ENCODE measurements at places on chromosomes 1 and 21.

DNA sequence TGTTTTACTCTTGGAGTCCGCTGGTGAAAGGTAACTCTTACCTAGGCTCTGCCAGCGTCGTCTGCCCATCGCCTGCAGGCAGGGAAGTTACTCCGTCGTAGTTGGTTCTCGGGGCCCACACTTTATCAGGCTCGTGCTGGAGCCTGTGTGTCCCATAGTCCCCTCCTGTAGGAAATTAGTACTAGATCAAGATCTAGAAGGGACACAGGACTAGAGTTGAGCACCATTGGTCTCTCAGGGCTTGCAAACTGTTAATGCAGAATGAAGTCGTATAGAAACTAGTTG, 940 bp downstream of the SRRM1 start:
- no peak for ATAC-seq

DNA sequence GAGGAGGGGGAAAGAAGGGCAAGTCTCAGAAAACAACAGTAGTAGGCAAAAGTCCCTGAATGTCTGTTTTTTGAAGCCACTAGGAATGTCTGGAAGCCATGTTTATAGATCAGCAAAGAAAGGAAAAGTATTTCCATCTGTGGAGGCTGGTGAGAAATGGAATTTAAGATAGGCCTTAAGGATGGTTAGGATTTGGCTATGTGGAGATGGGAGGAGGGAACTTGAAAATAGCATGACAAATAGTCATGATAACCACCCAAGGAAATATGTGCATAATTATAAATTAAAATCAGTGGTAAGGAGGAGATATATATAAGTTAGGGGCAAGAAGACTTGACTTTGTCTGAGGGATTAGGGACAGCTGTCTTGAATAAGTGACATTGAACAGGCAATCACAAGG, 33.8 kb upstream of the FGGY start:
- ATAC-seq = no peak

GRCh38 chr1:12316331-12316730, 86.5 kb downstream of the VPS13D start:
- no peak for ATAC-seq

- no peak for ATAC-seq
Observed at GRCh38 chr1:227869851-227870305, 54.4 kb downstream of the PRSS38 start.

- ATAC-seq = no peak
Observed at GRCh38 chr1:109864047-109864822, 46.4 kb upstream of the CSF1 start.

DNA sequence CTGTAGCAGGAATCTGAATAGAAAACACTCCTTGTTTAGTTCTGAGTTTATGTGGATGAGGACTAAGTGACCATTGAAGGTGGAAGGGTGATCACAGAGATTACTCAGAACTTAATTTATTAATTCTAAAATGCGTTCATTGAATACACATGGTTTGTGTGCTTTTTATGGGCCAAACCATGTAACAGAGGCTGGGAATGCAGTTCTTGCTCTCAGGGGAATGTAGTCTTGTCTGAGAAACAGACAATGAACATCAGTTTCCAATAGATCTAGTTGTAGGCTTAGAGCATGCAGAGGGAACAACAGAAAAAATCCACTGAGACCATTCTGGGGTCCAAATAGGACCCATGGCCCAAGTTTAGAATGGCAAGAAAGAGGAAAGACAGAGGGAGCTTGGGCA, 46.1 kb downstream of the ITSN1 start:
- no peak for ATAC-seq

DNA sequence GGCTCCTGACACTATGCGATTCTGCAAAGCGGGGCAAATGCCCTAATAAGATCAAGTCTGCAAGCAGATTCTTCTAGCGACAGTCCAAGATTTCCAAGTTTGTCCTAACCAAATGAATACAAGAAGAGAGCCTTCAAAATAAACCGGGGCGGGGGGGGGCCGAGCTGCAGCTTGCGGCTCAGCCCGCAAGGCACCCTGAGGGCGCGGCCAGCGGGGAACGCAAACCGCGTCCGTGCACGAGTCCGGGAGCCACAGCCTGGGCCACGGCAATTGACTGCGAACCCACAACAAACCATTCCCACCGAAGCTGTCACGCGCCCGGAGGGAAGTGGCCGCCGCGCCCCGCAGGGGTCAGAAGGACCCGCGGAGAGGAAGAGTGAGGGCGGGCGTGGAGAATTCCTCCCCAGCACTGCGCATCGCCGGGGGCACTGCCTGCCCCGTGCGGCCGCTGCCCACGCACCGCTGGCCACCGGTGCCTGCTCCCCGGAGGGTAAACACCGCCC, 687 bp downstream of the TGFBR3 start:
- ATAC-seq = peak; percentile 9

DNA sequence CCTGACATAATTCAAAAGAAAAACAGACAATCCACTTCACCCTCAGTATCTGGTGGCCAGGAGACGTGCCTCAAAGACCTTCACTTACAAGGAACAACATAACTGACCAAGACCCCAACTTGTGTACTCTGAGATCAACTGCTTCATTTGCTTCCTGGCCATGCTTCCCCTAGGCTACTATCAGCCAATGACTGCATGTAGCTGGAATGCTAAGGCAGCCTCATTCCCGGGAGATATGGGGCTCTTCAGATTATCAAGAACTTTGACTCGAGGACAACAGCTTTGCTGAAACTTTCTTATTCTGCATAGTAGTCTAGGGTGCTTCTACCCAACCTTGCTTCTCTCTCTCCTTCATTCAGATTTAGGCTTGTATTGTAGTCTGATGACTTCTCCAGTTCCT, 11.7 kb upstream of the UCK2 start:
- no peak for ATAC-seq

- peak; percentile 66 for ATAC-seq
Observed at GRCh38 chr1:178566187-178566586, 53.3 kb downstream of the TEX35 start.

GRCh38 chr1:23101101-23101827, 67.4 kb downstream of the LUZP1 start:
- ATAC-seq = no peak

DNA sequence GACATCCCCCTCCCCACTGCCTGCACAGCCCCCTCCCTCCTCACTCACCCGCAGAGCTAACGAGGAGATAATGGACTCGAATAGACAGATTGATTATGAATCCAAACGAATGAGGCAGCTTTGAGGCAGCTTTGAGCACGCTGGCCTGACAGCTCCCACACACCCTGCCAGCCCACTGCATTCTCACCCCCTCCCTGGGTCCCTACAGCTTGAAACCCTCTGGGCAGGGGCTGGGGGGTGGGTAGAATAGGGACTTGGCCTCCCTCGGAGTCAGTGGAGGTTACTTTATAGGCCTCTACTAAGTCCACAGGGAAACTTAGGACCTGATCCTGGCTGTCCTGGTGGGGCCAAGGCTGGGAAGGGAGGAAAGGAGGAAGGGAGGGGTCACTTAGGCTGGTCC, 1.9 kb downstream of the NTRK1 start:
- ATAC-seq = no peak

GRCh38 chr1:63328781-63329180, 6.4 kb downstream of the FOXD3 start:
- ATAC-seq = no peak

- ATAC-seq = no peak
Observed at GRCh38 chr1:15342408-15342967, 67.2 kb upstream of the EFHD2 start.
